Muscle of leg (tissue), 16 donors: ENCODE measurements at places on chromosomes 12 and 14.

GRCh38 chr12:22755629-22756028 is 130.7 kb downstream of the ETNK1 start:
- H3K4me3 ChIP-seq = no peak overlapping the region
- no peaks in the 10 kb centered on the region for H3K4me1 ChIP-seq
- no peaks in the 10 kb centered on the region for H3K27me3 ChIP-seq
- no peak overlapping the region for H3K27ac ChIP-seq
- no peaks in the 10 kb centered on the region for H3K36me3 ChIP-seq

- no peak for DNase-seq
- no peaks in the 10 kb centered on the region for H3K4me1 ChIP-seq
- H3K27ac ChIP-seq = no peak overlapping the region
- H3K4me3 ChIP-seq = no peak overlapping the region
- peaks cover 3% of the 10 kb centered on the region for H3K36me3 ChIP-seq
Observed at GRCh38 chr12:68667291-68667690, 19.5 kb upstream of the NUP107 start.

DNA sequence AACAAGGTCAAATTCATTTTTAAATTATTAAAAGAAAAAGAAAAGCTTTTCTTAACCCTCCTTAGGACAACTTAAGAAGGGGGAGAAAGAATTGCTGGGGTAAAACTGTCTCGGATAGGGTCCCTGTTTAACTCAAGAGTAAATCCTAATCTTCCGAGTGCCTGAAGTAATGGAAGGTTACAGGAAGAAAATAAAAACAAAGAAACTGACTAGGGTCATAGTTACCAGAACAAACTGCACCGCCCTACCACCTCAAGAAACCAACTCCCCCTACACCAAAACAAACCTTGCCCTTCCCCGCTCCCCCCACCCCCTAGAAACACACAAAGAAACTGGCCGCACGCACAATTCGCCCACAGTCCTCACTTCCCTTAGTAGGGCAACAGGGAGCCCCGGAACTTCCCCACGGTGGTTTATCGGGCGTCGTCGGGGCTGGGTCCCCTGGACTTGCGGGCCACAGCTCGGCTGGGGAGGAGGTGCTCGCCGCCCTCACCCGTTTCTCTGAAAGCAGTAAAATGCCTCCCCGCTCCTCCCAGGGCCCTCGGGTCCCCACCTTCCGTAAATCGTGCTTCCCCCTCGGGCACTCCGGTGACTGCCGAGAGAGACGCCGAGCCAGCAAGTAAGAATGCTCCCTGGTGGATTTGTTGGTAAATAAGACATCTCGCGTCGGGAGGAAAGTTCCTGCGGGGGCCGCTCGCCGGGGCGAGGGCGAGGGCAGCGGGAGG is 2.4 kb downstream of the SINHCAF start:
- H3K4me3 ChIP-seq = peak overlapping the region; percentile 75
- H3K4me1 ChIP-seq = peaks cover 14% of the 10 kb centered on the region
- H3K27me3 ChIP-seq = peaks cover 6% of the 10 kb centered on the region
- no peaks in the 10 kb centered on the region for H3K36me3 ChIP-seq

DNA sequence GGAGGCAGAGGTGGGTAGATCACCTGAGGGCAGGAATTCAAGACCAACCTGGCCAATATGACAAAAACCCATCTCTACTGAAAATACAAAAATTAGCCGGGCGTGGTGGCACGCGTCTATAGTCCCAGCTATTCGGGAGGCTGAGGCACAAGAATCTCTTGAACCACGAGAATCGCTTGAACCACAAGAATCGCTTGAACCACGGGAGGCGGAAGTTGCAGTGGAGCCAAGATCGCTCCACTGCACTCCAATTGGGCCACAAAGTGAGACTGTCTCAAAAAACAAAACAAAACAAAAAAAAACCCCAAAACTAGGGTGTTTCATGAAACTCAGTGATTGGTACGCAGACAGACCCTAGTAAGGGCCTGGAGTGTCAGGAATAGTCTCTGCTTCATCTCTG is 6.4 kb upstream of the ARF6 start:
- H3K27ac ChIP-seq = no peak overlapping the region
- H3K36me3 ChIP-seq = no peaks in the 10 kb centered on the region
- peaks cover under 1% of the 10 kb centered on the region for H3K4me1 ChIP-seq
- no peak for DNase-seq
- H3K4me3 ChIP-seq = no peak overlapping the region
- peaks cover 2% of the 10 kb centered on the region for H3K27me3 ChIP-seq

GRCh38 chr12:46296822-46297221 is 28.0 kb upstream of the SLC38A1 start:
- H3K36me3 ChIP-seq = no peaks in the 10 kb centered on the region
- H3K27ac ChIP-seq = no peak overlapping the region
- no peak for DNase-seq
- H3K4me3 ChIP-seq = no peak overlapping the region
